Dermis blood vessel endothelial cell (primary cell): ENCODE measurements at places on chromosomes 1 and 21. TPM values are rescaled to one million over a fixed set of nuclear protein-coding genes. Genes with fewer than 3 reads are reported as not detected.

Gene AMIGO1
- 0.65 and 1.7 TPM in 2 replicates for total RNA-seq

Gene CFAP74
- not detected in 2 replicates for total RNA-seq

Gene KRTAP22-1
- total RNA-seq, result not detected in 2 replicates

Gene SPATA1
- 0.65 and 2.0 TPM in 2 replicates for total RNA-seq

Gene GPR52
- total RNA-seq, result 0.33 and 1.0 TPM in 2 replicates

Gene CD1B
- not detected in 2 replicates for total RNA-seq

Gene ADAR
- total RNA-seq, result 85.4 and 108 TPM in 2 replicates

Gene EVI5
- 23.0 and 25.5 TPM in 2 replicates for total RNA-seq
